Lung microvascular endothelial cell (primary cell): ENCODE measurements at places on chromosomes 12 and 14. TPM values are rescaled to one million over a fixed set of nuclear protein-coding genes. Genes with fewer than 3 reads are reported as not detected.

Gene HPD
- not detected in 2 replicates for total RNA-seq

Gene RTL1
- not detected in 2 replicates for total RNA-seq

Gene NEUROD4
- not detected in 2 replicates for total RNA-seq

Gene THAP2
- 1.3 and 2.4 TPM in 2 replicates for total RNA-seq

Gene PTPRR
- 0.22 TPM in 1 of 2 replicates, not detected in the other for total RNA-seq

Gene WSCD2
- not detected in 2 replicates for total RNA-seq

Gene KRT79
- not detected in 2 replicates for total RNA-seq

Gene BRF1
- total RNA-seq = 24.2 and 34.7 TPM in 2 replicates

Gene TMEM52B
- total RNA-seq = not detected in 2 replicates

Gene OTX2
- total RNA-seq = not detected in 2 replicates

Gene CFAP251
- total RNA-seq = 1.7 and 2.6 TPM in 2 replicates

Gene SOX5
- under 0.01 TPM in 1 of 2 replicates, not detected in the other for total RNA-seq

Gene TBX5
- total RNA-seq = not detected in 2 replicates

Gene ADGRD1
- total RNA-seq = 0.20 and 0.22 TPM in 2 replicates

Gene ZFYVE21
- 44.2 and 90.9 TPM in 2 replicates for total RNA-seq

Gene NRIP2
- not detected in 2 replicates for total RNA-seq

Gene NGB
- total RNA-seq = not detected in 2 replicates
